ELF-1 (cell line): ENCODE measurements at places on chromosomes 12 and 14.

- no peak for DNase-seq
These were observed 105.9 kb downstream of the ETV6 start for GRCh38 chr12:11755302-11755930.

GRCh38 chr12:50505675-50506530 is 1.1 kb downstream of the DIP2B start:
- no peak for DNase-seq

DNA sequence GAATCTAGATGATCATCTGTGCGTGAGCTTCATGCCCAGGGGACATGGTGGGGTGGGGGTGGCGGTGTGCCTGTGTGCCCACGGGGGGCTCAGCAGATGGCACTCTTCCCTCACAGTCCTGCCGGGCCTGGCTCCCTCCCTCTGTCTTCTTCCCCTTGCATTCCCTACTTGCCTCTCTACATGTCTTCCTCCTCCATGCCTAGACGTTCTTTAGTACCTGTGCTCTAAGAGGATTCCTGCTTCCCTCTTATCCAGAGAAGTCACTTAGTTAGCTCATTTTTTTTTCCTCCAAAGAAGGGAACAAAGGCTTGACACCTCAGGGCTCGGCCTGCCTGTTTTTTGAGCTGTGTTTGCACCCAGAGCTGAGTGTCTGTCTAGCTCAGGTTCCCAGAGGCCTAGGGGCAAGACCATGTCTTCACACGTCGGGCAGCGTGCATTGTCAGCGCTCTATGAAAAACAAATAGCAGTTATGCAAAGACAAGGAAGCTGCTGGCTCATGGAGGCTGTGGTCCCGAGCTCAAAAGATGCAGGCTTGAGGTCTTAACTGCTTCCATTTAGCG is 48.8 kb downstream of the NINJ2 start:
- peak; percentile 73 for DNase-seq

- DNase-seq: peak; percentile 6
These were observed 345.8 kb downstream of the RPS29 start for GRCh38 chr14:49240383-49240782.

DNA sequence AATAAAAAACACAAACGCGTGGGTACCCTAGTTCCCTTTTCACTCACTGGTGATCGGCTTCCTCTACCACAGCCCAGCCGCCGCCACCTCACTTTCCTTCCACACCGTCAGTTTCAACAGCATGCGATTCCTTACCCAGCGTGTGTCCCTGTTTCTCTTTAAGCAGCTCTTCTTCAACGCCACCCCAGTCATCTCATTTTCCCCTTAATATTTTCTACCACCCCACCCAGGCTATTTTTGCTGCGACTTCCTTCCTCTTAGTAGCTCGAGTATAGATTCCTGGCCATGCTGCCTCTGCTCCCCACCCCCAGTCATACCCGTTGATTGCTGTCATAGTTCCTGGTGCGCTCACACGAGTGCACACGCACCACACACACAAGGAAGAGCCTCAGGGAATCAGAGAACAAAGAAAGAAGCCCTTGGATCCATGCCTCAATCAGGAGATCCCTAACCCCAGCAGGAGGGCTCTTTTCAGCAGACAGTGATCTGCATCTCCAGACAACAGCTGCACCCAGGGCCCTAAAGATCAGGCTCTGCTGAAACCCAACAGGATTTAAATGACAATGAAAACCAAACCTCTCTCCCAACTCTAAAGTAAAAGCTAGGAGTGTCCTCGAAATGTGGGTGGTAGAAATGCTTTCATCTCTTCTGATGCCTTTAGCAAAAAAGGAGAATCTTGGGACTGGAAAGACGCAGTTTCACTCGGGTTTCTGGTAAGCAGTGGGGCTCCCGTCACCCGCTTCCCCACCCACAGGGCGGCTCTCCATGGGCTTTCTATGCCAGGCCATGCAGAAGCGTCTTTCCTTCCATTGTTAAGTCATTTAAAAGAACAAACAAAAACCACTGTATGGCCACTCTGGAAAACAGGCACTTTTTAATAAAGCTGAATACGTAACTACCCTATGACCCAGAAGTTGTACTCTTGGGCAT is 23.8 kb downstream of the VPS37B start:
- peak; percentile 98 for DNase-seq

GRCh38 chr12:83059107-83059506 is 372.4 kb downstream of the TMTC2 start:
- DNase-seq: no peak
